ENCODE measurements at places on chromosomes 5 and 9. TPM values are rescaled to one million over a fixed set of nuclear protein-coding genes. Genes with fewer than 3 reads are reported as not detected.
A peak's percentile ranks its signal among the peaks of the same experiment; 100 is the strongest.

Gene GGTA1
- 8.7 TPM for total RNA-seq

Gene PCDHAC1
- total RNA-seq = 0.17 TPM

Gene IFNA2
- total RNA-seq = not detected

Gene ELP1
- 51.6 TPM for total RNA-seq

Gene SYNPO
- total RNA-seq = 14.6 TPM

DNA sequence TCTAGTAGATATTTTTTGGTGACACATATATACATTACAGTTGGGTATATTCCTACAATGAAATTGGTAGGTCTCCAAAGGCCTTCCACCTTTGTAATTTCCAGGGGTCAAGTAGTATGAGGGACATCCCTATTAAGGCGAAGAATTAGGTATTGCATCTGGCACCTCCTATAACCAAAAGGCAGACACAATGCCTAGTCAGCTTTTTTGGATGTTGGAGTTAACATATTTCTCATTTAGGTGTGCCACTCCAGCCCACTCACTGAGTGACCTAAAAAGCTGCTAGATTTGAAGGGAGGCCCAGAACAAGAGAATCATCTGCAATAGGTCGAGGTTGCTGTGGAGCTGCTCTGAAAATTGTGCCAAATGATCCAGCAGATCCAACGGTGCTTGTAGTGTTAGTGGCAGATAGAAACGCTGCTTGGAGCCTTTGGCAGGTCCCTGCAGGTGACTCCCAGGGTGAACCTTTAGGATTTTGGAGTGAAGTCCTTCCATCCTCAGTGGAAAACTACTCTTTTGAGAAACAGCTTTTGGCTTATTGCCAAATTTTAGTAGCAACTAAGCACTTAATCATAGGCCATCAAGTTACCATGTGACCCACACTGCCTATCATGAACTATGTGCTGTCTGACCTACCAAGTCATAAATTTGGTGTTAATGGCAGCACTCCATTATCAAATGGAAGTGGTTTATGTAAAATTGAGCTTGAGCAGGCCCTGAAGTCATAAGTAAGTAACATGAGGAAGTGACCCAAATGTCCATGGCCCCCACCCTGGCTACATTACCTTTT is 15.7 kb upstream of the FNIP1 start:
- DNase-seq = no peak

- no peak for DNase-seq
Measured at GRCh38 chr5:179270581-179271427, 74.5 kb downstream of the ADAMTS2 start.

DNA sequence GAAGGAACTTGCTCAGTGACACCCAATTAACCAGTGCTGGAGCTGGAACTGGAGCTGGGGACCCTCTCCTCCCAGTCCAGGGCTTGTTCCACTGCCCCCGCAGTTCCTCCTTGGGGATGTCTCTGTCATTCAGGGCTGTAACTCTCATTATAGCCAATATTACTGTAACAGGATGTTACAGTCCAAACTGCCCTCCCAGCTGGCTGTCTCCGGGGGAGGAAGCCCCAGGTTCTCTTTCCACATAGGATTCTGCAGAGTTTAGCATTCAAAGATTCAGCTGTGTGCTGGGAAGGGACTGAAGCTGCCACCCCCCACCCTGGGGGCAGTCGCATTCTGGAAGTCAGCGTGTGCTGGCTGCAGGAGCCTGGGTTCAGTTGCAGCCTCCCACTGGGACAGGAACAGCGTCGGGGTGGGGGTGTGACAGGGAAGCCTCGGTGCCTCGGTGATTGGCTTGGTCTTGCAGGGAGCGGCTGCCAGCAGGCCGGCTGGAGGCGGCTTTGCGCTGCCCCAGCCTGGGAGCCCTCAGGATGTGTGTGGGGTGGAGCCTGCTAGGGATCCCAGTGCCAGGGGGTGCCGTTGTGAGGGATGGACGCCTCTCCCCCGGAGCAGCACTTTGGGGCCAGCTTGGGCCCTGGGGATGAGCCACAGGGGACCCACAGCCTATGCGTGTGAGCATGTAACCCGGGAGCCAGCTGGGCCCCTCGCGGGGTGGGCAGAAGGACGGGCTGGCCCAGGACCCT is 101.1 kb downstream of the RGS3 start:
- no peak for DNase-seq

GRCh38 chr5:151757233-151758140 is 944 bp downstream of the ATOX1 start:
- DNase-seq = peak; percentile 39

GRCh38 chr5:146633323-146633764 is 117.4 kb upstream of the GPR151 start:
- no peak for DNase-seq

DNA sequence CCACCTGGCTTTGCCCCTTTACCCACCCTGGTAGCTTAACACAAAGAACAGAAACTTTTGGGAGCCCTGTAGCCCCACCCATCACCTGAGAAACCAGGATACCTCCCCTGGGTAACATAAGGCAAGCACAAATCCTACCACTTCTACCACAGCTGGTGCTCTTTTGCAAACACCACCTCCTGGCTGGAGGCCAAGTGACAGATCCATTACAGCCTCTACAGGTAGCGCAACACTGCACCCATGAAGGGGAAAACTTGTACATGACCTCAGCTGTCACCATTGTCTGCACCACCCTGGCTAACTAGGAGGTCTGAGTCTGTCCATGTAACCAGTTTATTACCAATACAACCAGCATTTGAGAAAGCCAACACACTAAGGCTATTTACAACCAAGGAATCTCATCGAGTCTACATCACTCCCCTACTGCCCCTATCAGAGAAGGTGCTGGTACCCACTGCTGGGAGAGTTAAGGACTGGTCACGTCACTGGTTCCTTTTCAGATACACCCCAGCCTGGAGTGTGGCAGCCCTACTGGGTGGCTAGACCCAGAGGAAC is 128.6 kb downstream of the PJA2 start:
- no peak for DNase-seq

- DNase-seq = no peak
Measured at GRCh38 chr5:172574871-172575223, 66.2 kb upstream of the NEURL1B start.

DNA sequence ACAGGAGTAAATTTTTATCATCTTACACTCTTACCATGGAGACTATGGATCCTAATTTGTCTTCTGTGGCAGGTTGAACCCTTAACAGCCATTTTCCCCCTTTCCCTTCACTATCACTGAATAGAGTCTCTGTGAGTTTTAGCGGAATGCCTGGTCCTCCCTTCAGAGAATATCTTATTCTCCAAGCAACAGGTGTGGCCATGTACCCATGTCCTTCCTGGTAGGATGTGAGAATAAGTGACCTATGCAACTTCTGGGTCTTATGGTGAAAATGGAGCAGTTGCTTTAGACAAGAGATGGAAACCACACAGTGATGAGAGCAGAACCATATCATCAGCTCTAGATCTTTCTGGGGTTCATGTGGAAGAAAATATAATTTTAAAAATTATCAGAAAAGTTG is 312.6 kb downstream of the MCTP1 start:
- DNase-seq = no peak

GRCh38 chr9:12289711-12290110 is 403.5 kb upstream of the TYRP1 start:
- DNase-seq = no peak

DNA sequence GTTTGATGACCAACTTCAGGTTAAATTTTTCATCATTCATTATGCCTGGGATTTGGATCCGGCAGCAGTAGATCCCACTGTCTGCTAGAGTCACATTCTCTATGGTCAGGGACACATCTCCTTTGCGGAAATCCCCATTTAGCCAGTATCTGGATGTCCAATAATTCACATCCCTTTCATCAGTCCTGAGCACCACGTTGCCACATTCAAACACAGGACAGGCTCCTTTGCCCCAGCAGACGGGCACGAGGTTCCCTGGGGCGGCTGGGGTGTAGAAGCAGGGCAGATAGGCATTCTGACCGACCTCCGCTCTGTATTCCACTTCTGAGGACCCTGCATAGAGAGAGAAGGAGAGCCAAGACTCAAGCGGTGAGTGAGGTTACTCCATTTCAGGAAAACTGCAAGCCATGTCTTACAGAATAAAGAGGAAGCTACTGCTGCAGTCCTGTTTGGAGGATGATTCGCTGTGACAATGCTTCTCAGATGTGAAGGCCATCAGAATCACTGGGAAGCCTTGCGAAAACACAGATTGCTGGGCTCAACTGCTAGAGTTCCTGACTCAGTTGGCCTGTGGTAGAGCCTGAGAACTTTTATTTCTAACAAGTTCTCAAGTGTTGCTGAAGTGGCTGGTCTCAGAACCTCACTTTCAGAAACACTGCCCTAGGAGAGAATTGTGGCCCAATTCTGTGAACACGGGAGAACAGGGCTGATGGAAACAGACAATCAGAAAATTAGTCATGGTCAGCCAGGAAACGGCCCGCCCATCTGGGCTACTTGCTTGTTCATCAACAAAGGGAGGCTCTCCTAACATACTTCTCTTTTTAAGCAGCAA is 2.0 kb downstream of the HAVCR2 start:
- DNase-seq = no peak

DNA sequence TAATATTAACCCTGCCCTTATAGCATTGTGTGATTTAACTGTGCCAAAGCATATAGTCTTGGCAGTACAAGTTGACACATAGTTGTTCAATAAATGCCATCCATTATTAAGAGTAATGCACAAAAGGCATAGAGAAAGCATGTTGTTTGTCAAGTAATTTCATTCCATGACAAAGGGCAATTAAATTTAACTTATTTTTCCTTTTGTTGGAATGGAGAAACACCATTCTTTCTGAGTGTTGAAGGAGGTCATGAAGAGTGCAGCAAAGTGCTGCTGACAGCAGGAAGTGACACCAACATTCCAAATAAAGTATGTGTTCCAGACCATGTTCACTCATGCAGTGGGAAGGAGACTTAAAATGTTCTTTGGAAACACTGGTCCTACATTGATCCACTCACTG is 29.1 kb downstream of the ANKDD1B start:
- peak; percentile 91 for DNase-seq

- no peak for DNase-seq
Measured at GRCh38 chr5:1640421-1640881, 116.7 kb upstream of the LPCAT1 start.

DNA sequence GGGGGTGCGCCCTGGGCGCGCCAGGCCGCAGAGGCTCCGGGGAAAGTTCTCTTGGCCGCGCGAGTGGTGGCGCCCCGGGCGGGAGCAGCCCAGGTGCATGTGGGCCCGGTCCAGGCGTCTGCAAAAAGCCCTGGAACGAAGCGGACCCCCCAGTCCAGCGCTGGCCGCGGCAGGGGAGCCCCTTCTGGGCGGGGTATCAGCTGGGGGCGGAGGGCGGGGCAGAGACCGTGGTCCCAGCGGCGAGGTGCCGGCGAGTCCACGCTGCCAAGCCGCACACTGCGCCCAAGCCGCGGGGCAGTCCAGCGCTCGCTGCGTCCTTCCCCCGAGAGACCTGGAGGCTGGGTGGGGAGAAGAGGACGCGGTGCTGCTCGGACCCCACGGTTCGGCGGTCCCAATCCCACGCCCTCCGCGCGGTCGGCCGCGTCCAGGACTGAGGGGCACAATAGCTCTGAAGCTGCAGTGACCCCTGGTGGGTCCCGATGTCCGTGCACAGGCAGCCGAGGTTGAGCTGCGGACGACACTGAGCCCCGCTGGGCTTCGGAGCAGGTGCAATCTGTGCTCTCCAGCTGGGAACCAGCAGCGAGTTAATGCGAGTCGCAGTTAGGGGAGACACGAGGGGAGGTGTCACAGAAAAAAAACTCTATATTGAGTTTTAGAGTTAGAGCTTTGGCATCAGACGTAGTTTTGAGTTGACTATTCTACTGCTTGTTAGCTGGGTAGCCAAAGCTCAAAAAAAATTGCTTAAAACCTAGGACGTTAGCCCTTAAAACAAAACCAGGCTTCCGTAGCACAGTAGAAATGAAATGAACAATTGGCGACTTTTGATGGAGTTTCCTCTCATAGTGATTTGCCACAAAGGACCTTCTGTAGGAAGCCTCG is 1.1 kb upstream of the EPB41L4A start:
- peak; percentile 91 for DNase-seq

DNA sequence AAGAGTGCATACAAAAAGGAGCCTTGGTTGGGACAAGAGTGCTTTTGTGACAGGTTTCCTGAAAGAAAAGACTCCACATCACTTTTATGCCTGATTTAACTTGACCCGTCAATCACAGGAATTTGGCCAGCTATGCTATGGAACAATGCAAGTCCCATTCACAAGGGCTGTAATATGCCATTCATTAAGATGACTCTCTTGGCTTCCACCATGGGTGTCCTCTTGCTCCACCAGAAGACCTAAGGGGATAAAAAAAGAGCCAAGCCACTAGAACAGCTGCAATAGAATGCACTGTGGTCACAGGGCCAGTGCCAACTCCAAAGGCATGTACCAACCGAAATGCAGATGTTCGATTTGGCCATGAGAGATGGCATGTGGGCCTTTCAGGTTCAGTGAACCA is 480.1 kb upstream of the MPDZ start:
- DNase-seq = no peak

GRCh38 chr9:127884976-127885490 is 7.6 kb upstream of the AK1 start:
- DNase-seq = no peak

DNA sequence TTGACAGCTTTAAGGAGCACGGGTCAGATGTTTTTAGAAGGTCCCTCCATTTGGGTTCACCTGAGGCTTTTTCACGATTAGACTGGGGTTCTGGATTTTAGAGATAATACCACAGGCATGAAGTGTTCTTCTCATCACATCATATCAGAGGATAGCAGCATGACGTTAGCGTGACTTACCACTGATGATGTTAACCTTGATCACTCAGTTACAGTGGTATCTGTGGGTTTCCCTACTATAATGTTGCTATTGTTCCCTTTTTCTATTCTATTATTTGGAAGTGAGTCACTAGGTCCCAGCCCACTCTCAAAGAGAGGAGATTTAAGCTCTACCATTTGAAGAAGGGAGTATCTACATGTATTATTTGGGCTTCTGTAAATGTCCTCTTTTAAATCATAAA is 300.0 kb downstream of the MAST4 start:
- DNase-seq = peak; percentile 45

DNA sequence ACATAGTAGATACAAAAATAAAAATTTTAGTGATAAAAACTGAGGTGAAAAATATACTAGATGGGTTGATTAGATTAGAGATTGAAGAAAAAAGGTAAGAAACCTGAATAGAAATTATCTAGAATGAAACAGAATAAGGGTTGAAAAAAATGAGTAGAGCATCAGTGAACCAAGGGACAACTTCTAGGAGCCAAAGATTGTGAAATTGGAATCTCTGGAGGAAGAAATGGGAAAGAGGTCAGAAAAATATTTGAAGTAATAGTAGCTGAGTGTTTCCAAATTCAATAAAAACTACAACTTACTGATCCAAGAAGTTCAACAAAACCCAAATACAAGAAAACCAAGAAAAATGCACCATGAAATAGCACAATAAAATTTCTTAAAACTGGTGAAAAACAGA is 116.6 kb upstream of the STARD4 start:
- no peak for DNase-seq

All from dermis blood vessel endothelial cell (primary cell).